ENCODE measurements at places on chromosomes 3 and 15.

DNA sequence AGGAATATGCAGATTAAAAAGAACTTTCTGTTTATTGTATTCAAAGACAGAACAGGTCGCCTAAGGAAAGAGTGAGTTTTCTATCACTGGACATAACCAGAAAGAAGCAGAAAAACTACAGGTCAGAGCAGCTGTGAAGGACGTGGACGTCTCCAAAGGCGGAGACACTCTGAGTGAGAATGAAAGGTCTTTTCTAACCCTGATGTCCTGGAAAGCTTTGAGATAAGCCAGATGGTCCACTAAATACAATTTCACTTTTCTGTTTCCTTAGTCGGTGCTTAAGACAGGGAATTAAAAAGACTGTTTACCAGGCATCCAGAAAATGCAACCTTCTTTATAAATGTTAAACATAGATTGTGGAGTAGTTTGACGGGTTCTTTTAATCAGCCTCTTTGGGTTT lies 360.4 kb downstream of the FGF12 start:
- no peak for DNase-seq

DNA sequence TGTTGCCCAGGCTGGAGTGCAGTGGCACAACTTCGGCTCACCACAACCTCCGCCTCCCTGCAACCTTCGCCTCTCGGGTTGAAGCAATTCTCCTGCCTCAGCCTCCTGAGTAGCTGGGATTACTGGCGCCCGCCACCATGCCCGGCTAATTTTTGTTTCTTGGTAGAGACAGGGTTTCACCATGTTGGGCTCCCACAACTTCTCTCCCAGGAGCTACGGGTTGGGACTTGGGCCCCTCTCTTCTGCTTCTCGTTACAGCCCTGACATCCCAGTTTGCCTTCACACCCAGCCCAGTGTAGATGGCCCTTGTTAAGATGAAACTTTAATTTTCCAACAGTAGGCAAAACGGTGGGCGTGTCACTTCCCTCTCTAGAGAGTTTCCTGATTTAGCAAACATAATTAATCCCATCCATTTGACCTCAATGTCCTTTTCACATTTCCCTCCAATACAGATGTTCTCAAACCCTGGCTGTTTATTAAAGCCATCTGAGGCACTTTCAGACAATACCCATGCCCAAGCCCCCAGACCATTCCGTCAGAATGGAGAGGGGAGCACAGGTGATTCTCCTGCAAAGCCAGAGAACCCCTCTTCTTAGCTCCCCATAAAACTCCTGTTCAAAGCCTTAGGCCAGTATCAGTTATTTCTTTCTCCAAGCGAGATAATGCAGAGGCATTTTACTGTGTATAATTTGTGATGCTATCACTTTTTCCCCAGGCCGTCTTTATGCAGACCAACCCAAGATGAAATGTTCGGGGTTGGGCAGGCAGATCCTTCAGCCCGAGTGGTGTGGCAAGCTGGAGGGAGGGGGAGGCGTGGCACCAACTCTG lies 245.7 kb downstream of the XXYLT1 start:
- DNase-seq = peak; percentile 54

DNA sequence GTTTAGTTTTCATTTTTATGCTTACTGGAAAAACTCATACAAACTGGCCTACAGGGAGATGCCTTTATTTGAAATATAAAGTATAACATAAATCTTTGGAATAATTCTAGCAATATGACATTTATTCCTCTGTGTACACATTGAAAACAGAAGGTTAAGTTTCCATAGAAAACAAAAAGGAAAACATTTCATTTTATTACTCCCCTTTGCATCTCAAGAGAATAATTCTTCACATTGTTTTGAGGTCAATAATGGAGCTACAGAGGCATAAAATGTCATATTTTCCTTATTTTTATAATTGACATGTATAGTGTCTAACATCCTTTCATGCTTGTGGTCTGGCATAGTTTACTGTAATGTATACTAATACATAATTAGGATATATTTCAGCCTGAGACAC lies 187.6 kb upstream of the AGTR1 start:
- no peak for DNase-seq

GRCh38 chr3:69741032-69741767 lies 1.9 kb downstream of the MITF start:
- no peak for DNase-seq

GRCh38 chr15:88624156-88624970 lies 3.2 kb downstream of the AEN start:
- peak; percentile 69 for DNase-seq

DNA sequence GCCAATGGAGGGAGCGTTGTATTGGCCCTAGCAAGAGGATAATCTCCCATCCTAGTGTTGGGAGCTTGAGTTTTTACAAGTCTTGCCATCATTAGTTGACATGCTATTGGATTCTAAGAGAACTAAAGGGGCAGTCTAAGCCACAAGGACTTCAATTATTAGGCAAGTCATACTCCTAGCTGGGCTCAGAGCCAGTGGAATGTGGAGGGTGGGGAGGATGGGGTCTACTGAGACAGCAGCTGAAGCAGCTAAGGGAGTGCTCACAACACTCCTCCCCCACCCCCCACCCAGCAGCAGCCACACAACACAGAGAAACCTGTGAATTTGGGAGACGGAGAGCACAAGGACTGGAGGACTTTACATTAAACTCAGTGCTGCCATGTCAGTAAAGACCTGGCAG lies 27.9 kb downstream of the FRG2C start:
- no peak for DNase-seq

DNA sequence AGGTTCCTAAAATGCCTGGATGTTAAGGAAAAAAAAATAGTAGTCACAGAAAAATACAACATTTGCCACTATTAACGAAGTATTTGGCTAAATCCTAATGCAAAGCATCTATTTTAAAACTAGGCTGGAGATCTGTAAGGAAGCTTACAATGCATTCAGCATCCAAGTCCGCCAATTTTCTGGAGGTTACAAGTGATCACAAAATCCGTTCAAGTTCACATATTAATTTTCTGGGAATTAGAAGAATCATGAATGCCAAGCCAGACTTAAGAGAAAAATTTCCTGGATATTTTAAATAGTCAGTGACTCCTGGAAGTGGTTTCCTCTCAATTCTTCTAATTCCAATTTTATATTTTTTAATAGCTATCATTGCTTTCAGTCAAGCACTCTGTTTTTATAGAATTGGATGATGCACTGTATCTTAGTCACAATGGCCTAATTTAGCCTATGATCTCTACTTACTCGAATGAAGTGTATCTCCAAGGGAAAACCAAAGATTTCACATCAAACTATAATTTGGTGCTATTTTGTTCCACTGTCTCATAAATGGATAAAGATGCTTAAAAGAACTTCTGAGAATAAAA lies 60.4 kb downstream of the P3H2 start:
- DNase-seq = no peak

GRCh38 chr3:16528106-16528505 lies 14.6 kb upstream of the RFTN1 start:
- no peak for DNase-seq
